Stimulated activated CD4-positive, alpha-beta T cell treated with anti-CD3 and anti-CD28 coated beads, Interleukin-2, amount 100 ng/mL, for 24 hours (primary cell): ENCODE measurements at places on chromosomes 1 and 21.

DNA sequence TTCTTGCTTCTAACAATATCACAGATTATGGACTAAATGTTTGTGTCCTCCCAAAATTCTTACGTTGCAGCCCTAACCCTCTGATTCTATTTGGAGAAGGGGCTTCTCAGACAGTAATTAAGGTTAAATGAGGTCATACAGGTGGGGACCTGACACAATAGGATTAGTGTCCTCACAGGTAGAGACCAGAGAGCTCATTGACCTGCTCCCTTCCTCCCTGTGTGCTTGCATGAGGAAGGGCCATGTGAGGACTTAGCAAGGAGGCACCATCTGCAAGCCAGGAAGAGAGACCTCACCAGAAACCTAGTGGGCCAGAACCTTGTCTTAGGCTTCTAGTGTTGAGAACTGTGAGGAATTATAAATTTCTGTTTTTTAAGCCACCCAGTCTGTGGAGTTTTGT is 322.6 kb downstream of the SMYD3 start:
- DNase-seq = no peak

GRCh38 chr1:27428316-27429028 is 36.0 kb downstream of the GPR3 start:
- DNase-seq = peak; percentile 28

- no peak for DNase-seq
Measured at GRCh38 chr1:232793944-232794343, 11.3 kb upstream of the MAP10 start.

- DNase-seq = no peak
Measured at GRCh38 chr1:193593147-193593885, 406.9 kb upstream of the B3GALT2 start.

GRCh38 chr1:151918819-151919610 is 9.7 kb upstream of the THEM4 start:
- DNase-seq = no peak

- DNase-seq = no peak
Measured at GRCh38 chr1:36085686-36086526, 2.0 kb downstream of the TEKT2 start.

GRCh38 chr1:38881487-38881886 is at the start of gene GJA9:
TSS of gene GJA9 (minus strand) at chr1:38881587. CDS start at chr1:38876098, 5,489 bp downstream.
- no peak for DNase-seq

GRCh38 chr1:119879510-119880434 is 16.5 kb downstream of the ADAM30 start:
- no peak for DNase-seq

GRCh38 chr1:244041466-244042120 is 9.5 kb upstream of the ZBTB18 start:
- DNase-seq = no peak

DNA sequence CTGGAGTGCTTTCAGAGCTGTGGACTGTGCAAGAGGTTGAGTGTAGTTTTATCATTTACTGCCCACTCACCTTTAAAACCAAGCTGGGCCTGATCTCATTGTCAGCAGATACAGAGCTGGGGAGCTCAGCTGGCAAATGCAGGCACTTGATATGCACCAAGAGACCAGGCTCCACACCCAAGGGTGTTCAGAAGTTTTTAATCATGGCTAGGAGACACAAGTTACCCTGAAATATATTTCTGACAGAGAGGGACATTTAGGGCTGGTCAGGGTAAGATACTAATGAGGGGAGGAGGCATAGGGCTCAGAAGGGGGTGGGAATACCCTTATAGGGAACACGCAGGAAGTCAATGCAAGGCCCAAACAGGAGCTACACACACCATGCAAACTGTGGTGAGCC is 153.7 kb downstream of the ELAVL4 start:
- no peak for DNase-seq
